ENCODE measurements at places on chromosomes 7 and 10.

DNA sequence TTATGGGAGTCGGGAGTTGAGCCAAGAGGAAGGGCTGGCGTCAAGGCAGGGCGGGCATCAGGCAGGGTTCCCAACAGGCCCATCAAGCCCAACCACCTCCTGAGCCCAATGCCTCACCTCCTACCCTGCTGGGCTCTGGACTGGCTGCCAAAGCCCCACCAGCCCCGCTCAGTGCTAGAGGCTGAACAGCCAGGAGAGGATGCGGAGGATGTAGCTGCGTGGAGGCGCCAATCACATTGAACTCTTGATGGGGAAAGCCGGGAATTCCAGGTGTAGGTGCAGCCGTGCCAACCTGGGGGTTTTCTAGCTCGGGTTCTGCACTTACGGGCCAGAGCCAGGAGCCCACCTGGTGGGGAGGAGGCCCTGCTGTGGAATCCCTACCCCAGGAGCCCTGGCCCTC is 12.9 kb downstream of the ATP5MF start:
- DNase-seq = no peak

GRCh38 chr10:70602665-70603448 is at the start of gene PRF1:
Gene PRF1 (minus strand): TSS chr10:70602741. CDS start chr10:70600902, 1,839 bp downstream.
- peak; percentile 84 for DNase-seq

DNA sequence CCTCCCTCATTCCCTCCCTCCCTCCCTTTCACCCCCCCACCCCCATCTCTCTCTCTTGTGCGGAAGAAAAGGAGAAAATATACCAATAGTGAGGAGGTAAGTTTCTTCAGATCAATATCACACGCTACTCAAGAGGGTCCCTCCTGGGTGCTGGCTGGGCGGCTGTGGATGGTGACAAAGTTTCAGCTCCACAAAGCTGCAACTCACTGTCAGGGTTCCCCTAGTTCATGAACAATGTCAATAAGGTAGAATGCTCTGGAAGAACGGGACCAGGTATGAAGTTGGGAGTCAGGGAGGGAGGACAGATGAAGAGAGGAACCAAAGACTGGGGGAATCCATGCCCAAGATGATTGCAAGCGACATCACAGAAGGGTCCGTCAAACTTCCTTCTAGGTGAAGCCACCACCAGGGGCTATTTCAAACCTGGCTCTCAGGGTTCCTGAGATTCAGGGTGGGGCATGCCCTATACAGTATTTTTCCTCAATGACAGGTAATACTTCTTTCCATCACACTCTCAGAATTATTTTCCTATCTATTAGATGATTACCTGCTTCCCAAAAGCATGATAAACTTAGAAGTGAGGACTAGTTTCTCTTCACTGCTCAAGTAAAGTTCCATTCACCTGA is 1.4 kb upstream of the PDE1C start:
- no peak for DNase-seq

DNA sequence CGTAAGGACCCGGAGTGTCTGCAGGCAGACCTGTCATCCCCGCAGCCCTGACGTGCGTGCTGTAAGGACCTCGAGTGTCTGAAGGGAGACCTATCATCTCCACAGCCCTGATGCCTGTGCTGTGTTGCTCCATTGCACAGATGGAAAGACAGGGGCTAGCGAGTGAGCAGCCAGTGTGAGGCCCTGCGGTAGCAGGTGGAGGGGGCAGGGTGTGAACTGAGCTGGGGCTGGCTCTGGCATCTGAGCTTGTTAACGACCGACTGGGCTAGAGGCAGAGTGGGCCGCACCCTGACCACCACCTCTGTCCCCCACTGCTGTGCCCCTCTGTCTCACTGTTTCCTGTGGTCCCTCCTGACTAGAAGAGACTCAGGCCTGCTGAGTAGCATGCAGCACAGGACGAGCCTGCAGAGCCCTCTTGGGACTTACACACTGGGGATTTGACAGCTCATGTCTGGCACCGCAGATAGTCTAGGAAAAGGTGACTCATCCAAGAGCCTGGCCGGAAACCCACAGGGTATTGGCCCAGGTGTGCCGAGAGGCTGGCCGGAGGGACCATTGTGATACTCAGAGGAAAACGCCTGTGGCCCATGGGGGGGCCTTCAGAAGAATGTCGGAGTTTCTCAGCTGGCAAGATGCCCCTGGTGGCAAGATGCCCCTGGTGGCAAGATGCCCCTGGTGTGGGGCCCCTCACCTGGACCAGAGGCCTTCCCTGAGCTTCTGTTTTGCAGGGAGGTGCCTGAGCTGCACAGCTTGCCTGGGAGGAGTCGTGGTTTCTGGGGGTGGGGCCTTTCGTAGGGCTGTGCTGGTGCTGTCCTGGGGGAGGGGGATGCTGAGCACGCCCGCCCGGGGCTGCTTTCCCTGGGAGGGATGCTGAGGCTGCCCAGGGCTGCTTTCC is 34.3 kb downstream of the INPP5A start:
- peak; percentile 83 for DNase-seq

DNA sequence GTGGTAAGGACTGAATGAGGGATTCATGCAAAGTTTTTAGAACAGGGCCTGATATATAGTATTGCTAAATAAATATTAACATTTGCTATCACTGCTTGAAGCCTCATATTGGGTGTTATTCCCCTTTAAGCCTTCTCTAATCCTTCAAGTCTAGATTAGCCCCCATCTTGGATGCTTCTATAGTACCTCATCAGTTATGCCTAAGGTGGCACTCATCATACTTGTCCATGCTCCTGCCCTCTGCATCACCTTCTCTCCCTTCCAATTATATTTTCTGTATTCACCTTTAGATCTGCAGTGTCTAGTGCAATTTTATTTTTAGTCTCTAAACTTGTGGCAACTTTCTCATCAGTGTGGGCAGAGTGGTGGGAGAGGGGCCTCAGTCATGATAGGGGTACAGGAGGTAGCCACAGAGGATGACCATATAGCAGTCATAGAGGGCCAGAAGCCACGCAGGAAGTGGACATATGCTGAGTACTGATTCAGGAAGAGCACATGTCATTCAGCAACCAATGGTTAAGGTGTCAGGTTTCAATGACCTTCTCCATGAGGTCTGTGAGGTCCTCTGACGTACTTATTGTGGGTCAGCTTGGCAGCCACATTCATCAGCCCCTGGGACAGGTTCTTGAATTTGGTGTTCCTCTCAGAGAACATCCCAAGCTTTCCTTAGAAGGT is 2.5 kb downstream of the ENTPD1 start:
- DNase-seq = no peak

DNA sequence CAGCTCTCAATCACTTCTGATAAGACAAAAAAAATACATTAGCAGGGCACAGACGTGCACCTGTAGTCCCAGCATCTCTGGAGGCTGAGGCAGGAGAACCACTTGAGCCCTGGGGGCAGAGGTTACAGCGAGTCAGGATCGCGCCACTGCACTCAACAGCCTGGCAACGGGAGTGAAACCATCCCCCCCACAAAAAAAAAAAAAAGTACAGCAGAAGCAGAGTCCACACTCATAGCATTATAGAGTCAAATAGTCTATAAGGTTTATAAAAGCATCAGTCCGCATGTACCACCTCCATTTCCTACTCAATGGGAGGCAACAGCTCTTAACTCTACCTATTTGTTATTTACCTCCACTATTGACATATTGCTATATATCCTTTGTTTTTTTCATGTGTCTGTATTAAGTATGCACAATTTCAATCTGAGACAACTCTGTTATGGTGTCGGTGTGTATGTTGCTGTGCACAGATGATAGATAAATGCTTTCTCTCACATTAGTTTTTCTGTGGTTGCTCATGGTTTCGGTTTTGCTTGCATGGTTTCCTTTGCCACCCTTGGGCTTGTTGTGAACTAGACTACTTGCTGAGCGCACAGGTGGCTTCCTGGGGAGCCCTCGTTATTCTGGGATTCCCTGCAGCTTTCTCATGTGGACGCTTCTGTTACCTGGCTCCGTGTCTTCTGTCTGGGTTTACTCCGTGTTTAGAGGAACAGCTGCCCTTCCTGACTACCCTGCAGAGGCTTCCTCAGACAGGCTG is 40.4 kb downstream of the PROSER2 start:
- peak; percentile 56 for DNase-seq

DNA sequence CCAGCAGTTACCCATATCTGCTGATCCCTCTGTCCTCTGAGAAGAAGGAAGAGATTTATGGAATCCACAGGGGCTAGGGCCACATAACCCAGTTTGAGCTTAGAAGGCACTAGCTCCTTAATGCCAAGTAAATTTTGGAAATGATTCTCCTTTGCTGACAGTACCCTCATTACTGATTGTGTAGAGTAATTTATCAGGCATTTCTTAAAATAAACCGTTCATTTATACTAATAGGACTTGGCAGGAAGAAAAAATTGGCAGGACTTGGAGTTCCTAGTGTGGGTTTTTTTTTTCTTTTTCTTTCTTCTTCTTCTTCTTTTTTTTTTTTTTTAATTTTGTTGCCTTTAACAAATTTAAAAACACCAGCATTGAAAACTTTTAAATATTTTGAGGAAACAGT is 645.7 kb downstream of the SUGCT start:
- DNase-seq = no peak

- DNase-seq = no peak
These were observed 415.0 kb upstream of the NPVF start for GRCh38 chr7:25643286-25643685.

- no peak for DNase-seq
These were observed 27.0 kb downstream of the MCMBP start for GRCh38 chr10:119845656-119846055.

GRCh38 chr10:58464956-58465355 is 47.7 kb upstream of the BICC1 start:
- no peak for DNase-seq

DNA sequence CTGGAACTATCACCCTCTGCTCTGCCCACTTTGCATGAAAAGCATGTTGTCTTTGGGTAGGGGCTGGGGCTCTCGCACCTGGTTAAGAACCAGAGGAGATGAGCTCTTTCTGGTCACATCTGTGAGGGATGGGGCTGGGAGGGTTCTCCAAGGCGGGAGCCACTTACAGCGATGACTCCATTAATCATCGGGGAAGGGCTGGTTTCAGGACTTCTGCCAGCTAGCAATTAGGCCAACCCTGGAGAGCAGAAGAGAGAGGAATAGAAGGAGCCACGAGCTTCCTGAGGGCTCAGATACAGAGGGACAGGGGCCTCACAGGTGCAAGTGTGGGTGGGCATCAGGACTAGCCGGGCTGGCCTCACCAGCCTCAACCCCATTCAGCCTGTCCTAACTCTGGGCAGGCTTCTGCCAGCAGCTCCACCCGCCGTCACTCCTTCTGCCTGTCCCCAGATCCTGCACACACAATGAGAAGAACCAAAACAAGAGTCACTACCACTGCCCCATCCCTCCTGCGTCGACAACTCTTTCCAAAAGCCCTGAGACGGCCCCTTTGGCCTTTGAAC is 8.4 kb downstream of the AQP1 start:
- DNase-seq = no peak

DNA sequence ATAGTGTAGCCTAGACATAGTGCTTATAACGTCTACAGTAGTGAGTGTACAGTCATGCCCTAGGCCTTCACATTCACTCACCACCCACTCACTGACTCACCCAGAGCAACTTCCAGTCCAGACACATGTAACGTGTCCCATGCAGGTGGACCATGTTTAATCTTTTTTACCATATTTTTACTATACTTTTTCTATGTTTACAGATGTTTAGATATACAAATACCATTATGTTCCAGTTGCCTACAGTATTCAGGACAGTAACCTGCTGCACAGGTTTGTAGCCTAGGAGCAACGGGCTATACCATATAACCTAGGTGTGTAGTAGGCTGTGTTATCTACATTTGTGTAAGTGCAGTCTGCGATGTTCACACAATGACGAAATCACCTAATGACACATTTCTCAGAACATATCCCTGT is 11.0 kb downstream of the MPP7 start:
- peak; percentile 80 for DNase-seq

GRCh38 chr10:128710098-128710797 is 584.0 kb upstream of the MKI67 start:
- DNase-seq = no peak

- DNase-seq = no peak
These were observed 113.3 kb downstream of the FANK1 start for GRCh38 chr10:126009650-126010049.

DNA sequence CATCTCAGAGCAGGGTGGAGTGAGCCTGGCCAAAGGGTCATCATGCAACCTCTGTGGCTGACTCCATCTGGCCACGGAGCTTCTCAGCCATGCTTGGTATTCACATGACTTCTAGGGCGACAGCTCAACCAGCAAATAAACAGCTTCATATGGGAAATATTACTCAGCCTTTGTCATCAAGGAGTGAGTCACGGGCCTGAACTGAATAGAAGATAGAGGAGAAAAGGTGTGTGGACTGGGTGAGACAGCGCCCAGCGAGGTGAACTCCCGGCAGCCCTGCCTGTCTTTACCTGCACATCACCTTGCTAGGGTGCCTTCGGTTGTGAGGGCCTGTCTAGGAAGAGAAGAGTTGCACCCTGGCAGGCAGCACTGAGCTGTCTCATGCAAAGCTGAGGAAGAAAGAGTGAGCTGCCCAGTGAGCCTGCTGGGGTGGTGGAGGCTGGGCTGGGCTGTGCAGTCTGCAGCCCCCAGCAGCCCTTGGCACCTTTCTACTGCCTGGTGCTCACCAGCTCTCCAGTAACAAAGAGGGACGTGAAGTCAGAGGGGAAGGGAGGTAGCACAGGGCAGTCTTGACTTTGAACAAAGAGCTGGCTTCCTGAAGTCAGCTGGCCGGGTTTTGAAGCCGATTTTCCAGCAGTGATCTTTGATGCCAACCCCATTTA is 114.2 kb downstream of the EGFR start:
- peak; percentile 63 for DNase-seq

DNA sequence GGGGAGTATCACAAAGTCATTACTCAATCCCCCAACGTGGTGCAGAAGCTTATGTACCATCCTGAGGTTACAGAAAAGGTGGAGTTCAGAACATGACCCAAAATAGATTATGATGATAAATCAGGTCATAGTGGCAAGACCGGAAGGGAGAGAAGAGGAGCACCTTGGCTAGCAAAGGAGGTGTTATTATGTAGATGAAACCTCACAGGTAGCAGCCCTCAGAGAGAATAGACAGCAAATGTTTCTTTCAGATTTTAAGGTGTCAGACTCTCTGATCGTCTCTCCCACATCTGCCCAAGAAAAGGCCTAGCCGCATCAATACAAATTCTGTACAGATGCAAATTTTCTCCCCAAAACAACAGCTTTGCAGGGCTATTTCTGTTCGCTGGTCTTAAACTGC is 88.3 kb upstream of the SEMA3D start:
- no peak for DNase-seq

- no peak for DNase-seq
These were observed 92.3 kb upstream of the BAIAP2L1 start for GRCh38 chr7:98493030-98493778.

GRCh38 chr7:18445916-18446520 is 49.5 kb upstream of the HDAC9 start:
- DNase-seq = no peak

DNA sequence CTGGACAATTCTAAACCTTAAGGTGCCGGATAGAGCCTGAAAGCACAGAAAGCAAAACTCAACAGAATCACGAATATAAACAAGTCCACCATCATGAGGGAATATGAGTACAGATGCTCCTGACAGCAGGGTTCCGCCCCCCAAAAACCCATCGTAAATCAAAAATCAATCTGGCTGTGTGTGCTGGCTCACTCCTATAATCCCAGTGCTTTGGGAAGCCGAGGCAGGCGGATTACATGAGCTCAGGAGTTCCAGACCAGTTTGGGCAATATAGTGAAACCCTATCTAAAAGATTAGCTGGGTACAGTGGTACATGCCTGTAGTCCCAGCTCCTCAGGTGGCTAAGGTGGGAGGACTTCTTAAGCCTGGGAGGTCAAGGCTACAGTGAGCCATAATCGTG is 12.2 kb downstream of the BUD31 start:
- no peak for DNase-seq

Data from activated CD4-positive, alpha-beta T cell treated with anti-CD3 and anti-CD28 coated beads for 36 hours (primary cell).